ENCODE measurements at places on chromosomes 11 and 22.

- DNase-seq, result no peak
Observed at GRCh38 chr11:2921261-2921660, 8.0 kb downstream of the PHLDA2 start.

DNA sequence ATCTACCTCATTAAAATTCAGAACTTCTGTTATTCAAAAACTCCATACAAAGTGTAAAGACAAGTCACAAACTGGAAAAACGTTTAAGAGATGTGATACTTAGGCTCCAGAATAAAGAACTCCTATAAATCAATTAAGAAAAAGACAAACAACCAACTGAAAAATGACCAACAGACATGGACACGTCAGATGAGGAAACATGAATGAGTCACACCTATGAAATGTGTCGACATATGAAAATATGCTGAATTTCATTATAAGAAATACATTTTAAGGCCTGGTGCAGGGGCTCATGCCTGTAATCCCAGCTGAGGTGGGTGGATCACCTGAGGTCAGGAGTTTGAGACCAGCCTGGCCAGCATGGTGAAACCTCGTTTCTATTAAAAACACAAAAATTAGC lies 78.7 kb downstream of the ENTHD1 start:
- DNase-seq, result no peak

GRCh38 chr11:113387605-113388211 lies at the start of gene ANKK1:
ANKK1 (plus strand) TSS chr11:113387779; CDS start chr11:113387885, 106 bp downstream.
- DNase-seq, result no peak

GRCh38 chr11:63853476-63853875 lies 14.6 kb downstream of the MARK2 start:
- no peak for DNase-seq

DNA sequence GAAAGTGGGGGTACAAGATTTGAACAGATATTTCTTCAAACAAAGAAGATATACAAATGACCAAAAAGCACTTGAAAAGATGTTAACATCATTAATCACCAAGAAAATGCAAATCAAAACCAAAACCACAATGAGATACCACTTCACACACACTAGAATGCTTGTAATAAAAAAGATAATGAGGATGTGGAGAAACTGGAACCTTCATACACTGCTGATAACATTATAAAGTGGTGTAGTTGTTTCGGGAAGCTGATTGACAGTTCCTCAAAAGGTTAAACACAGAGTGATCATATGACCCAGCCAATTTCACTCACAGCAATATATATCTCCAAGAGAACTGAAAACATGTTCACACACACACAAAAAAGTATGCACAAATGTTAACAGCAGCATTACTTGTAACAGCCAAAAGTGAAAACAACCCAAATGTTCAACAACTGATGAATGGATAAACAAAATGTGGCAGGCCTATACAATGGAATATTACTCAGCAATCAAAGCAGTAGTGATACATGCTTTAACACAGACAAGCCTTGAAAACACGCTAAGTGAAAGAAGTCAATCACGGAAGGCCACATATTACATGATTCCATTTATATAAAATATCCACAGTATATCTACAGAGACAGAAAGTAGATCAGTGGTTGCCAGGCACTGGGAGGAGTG lies 15.1 kb downstream of the PITPNB start:
- DNase-seq, result no peak

DNA sequence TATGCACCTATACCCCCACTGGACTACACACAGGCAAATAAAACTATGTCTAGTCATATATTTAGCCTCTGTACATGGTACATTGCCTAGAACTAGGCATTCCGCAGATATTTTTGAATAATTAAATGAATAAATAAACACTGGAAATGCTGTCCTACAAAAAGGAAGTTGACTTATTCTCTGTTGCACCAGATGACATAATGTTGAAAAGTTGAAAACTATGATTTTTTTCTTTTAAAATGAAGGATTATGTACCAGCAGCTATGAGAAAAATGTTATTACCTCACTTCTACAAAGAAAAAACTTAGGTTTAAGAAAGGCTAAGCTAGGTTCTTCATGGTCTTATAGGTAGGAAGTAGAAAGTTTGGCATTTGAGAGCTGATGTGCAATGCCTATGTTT lies 856.6 kb downstream of the METTL15 start:
- no peak for DNase-seq

- DNase-seq, result no peak
Observed at GRCh38 chr11:67435031-67435726, 2.3 kb downstream of the PTPRCAP start.

- DNase-seq, result no peak
Observed at GRCh38 chr11:48167380-48167779, 49.2 kb upstream of the OR4B1 start.

GRCh38 chr11:125071846-125072217 lies 8.7 kb downstream of the SLC37A2 start:
- no peak for DNase-seq

DNA sequence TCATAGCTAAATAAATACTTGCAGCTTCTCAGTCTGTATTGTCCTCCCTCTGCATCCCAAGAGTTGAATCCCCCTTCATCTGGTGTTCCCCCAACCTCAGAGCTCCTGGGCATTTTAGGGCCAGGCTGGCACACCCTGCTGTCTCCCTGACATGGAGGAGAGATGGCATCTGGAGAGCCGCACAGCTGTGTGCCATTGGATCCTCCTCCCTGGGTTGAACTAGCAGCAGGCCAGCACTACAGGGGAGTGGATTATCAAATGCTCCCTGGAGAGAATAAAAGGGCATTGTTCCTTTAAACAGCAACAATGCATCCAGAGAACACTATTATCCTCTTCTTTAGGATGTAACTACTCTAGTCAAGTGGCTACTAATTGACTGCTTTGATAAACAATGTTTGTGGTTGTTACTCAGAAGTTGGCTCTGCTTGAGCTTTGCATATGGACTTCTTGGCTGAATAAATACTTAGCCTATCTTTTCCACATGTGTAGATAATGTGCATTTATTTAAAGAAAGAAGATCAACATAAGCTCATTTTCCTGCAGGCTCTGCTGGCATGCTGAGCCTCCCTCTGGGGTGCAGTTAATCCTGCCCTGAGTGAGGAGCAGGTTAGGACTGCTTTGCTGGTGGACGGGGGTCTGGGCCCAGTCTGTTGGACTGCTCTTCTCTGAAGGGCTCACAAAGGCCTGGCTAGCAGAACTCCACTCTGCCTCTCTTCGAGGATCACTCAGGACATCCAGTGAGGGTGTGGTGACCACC lies 897.2 kb downstream of the TBC1D22A start:
- no peak for DNase-seq

DNA sequence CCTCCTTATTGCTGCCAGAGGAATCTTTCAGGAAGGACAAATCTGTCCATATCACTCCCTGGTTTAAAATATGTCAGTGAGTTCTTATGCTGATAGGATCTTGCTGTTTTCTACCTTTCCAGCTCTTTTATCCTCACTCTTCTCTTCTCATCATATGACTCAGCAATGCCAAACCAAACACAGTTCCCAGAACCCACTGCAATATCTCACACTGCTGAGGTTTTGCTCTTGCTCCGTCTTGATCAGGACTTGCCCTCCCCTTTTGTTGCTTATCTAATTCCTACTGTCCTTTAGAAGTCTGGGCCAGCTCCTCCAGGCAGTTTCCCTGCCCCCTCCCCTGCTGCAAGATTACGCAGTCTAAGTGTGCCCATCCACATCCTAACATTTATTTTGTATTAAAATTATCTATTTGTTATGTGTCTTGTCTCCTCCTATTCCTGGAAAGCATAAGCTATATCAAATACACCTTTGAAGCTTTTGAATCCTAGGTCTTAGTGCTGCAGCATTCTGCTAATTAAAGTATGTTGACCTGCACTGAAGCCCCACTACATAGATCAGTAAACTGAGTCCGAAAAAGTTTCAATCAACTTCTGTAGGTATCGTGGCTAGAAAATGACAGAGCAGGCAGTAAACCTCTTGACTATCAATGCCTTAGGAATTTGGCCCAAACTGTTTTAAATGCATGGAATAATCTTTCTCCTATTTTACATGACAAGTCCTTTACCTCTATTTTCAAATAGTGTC lies 119.2 kb upstream of the C11orf87 start:
- DNase-seq, result no peak

- DNase-seq, result no peak
Observed at GRCh38 chr11:27696115-27696514, 4.1 kb downstream of the BDNF start.

GRCh38 chr22:30368420-30368819 lies 11.6 kb downstream of the CCDC157 start:
- DNase-seq, result no peak

- DNase-seq, result no peak
Observed at GRCh38 chr11:115501893-115502589, 2.2 kb downstream of the CADM1 start.

DNA sequence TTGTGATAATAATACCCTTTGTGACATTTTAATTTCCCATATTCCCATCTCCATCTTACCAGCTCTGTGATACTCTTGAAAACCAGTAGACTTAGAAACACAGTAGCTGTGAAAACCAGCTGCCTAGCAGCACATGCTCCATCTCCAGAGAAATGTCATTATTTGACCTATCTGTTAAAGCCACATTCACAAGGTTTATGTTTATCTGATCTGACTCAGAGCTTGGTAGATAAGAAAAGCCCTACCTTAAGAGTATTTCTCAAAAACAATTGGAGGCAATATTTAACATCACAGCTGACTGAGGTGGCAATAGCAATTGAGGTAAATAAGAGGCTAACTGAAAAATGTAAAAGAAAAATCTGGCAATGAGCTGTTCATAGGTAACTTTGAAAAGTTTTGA lies 8.1 kb upstream of the ANO3 start:
- DNase-seq, result no peak

- DNase-seq, result peak; percentile 84
Observed at GRCh38 chr11:69010964-69011623, 2.0 kb downstream of the MRGPRF start.

DNA sequence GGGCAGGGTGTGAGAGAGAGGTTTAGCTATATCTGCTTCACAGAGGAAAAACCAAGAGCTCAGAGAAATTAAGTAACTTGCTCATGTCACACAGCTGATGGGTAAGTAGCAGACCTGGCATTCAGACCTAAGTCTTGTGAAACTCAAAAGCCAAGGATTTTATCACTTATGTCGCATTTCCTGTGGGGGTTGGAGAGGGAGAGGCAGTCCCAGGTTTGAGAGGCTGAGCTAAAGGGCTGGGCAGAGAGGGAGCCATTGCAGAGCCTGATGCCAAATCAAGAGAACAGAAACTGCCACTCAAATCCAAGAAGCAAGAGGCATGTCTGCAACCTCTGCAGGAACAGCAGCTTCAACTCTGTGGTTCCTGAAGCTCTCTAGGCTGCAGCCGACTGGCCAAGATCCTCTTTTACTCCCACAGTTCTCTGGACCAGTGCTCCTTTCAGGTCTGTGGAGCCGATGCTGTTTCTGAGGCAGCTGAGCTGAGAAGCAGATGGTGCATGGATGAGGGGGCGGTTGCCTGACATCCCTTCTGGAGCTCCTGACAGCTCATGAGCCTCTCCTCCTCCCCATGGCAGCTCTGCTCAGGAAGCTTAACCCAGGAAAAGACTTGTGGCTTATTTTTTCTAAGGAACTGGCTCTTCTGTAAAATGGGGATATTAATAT lies 47.6 kb upstream of the NAV2 start:
- DNase-seq, result peak; percentile 77

DNA sequence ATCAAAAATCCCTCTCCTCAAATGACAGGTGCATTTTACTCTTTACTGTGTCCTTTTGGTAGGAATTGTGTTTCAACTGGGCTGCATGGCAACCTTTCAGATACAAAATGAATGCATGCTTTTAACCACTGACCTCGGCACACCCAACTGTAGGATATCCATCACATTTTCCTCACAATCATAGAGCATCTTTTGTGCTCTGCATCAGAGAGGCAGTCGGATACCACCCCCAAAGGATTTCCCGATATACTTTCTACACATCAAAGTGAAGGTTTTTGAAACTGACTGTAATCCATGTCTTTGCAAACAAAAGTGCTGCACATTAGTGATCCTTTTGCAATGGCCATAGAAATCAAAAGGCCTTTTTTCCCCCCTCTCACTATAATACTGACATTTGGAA lies 9.1 kb downstream of the ME3 start:
- DNase-seq, result no peak

GRCh38 chr11:3158131-3158591 lies 6.9 kb downstream of the OSBPL5 start:
- DNase-seq, result no peak

- peak; percentile 36 for DNase-seq
Observed at GRCh38 chr11:78659326-78660270, 84.9 kb upstream of the NARS2 start.

GRCh38 chr11:122226810-122227379 lies 110.9 kb upstream of the BLID start:
- DNase-seq, result no peak

GRCh38 chr11:72409458-72409857 lies 24.9 kb downstream of the CLPB start:
- peak; percentile 16 for DNase-seq

DNA sequence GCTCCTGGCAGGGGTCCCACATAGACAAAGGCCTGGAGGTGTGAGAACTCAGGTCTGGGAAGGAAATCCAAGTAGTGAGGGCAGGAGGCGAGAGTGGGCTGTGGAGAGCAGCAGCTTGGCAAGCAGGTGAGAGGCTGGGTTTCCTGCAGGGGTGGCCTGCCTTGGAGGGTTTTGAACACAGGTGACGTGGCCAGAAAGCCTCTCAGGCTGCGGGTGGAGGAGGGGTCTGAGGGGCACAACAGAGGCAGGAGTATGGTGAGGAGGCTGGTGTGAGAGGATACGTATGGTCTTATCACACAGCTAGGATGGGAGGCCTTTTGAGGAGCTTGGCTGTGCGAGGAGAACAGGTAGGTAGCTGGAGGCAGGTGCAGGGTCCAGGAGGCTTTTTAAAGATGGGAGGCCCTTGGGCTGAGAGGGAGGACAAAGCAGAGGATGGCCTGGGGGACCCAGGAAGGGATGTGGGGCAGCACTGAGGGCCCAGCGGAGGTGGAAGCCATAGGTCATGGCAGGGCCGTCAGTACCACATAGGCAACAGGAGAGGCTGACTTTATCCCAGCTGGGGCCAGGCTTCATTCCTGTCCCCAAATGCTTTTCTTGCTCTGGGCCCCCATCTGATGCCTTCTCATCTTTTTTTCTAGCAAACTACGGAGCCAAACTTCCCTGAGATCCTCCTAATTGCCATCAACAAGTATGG lies 84.4 kb downstream of the MYO7A start:
- peak; percentile 44 for DNase-seq

DNA sequence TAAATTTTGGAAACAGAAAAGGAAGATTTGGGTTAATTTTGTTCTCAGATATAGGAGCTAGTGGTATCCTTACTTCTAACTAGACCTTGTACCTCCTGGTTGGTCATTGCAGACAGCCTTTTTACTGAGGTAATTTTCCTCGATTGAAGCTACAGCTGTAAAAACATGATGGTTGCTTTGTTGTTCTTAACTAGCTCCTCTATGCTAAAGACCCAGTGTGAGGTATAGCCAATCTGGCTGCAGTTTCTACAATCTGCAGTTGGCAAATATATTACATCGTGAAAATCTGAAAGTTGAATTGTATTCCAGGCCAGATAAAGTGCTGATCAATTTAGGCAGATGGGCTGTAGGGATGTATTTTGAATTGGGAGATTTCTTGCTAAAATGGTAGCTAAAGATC lies 116.5 kb downstream of the AASDHPPT start:
- no peak for DNase-seq
